ENCODE measurements at places on chromosomes 1 and 21.

GRCh38 chr21:43702785-43703034 is 16.2 kb upstream of the PDXK start:
- no peak for DNase-seq

DNA sequence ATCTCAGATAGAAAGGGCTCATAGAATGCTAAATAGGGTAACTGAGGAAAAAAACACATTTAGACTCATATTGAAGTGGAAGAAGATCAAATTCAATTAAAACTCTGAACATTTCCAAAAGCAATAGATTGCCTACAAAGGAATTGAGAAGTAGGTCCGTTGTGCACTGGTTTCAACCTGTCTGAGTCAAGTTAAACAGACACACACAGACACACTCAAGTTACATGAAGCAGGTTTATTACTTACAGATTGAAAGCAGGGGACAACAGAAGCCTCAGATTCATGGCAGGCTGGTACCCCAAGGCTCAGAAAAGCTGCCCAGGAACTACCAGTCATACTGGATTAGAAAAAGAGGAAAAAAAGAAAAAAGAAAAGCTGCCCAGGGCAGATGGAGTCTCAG is 20.7 kb upstream of the S100A2 start:
- DNase-seq, result no peak

GRCh38 chr1:42746436-42747105 is 6.5 kb upstream of the CLDN19 start:
- DNase-seq, result no peak

- no peak for DNase-seq
These were observed 183.5 kb downstream of the RUNX1 start for GRCh38 chr21:34865400-34866241.

- DNase-seq, result no peak
These were observed 23.3 kb upstream of the CDK18 start for GRCh38 chr1:205481218-205481617.

DNA sequence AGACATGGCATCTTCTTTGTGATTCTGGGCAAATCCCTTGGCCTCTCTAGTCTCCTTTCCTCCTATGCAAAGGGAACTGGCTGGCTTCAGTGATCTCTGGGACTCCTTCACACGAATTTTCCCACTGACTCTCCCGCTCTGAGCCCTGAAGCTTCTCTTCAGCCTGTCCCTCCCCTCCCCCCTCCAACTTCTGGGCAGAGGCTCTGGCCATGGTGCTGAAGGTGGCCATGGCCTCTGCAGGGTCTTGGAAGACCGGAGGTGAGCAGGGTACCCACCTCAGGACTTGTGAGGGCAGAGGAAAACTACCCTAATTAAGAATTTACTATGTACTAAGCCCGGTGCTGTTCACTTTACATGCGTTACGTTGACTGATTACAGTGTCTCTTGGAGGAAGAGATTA is 29.4 kb upstream of the POU3F1 start:
- no peak for DNase-seq

- DNase-seq, result no peak
These were observed 415.6 kb upstream of the KAZN start for GRCh38 chr1:14182856-14183255.

GRCh38 chr1:6246497-6247467 is 2.8 kb downstream of the HES3 start:
- no peak for DNase-seq

GRCh38 chr21:42472521-42472920 is 23.5 kb downstream of the RSPH1 start:
- no peak for DNase-seq

GRCh38 chr21:43758811-43759210 is 17.3 kb downstream of the CSTB start:
- no peak for DNase-seq

- no peak for DNase-seq
These were observed 376.9 kb downstream of the HHIPL2 start for GRCh38 chr1:222171005-222171404.

- no peak for DNase-seq
These were observed 80.6 kb downstream of the NAV1 start for GRCh38 chr1:201619513-201619912.

DNA sequence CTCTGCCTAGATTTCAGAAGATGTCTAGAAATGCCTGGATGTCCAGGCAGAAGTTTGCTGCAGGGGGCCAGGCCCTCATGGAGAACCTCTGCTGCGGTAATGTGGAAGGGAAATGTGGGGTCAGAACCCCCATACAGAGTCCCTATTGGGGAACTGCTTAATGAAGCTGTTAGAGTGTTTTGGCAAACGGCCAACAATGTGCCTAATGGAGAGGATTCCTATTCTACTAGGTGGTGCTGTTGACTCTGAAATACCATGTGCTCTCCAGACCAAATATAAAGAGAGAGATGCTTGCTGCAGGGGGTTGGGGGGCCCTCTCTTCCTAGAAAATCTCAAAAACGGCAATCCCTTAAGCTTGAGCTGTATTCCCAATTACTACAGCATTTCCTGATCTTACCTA is 57.1 kb upstream of the DR1 start:
- DNase-seq, result no peak

GRCh38 chr1:62194651-62195544 is at the start of gene L1TD1:
TSS of gene L1TD1 (plus strand) at chr1:62194849. CDS start at chr1:62206629, 11,780 bp downstream.
- DNase-seq, result no peak

GRCh38 chr1:10400013-10400412 is 1.1 kb downstream of the PGD start:
- DNase-seq, result no peak

- no peak for DNase-seq
These were observed 64.9 kb downstream of the MACF1 start for GRCh38 chr1:39269349-39269748.

DNA sequence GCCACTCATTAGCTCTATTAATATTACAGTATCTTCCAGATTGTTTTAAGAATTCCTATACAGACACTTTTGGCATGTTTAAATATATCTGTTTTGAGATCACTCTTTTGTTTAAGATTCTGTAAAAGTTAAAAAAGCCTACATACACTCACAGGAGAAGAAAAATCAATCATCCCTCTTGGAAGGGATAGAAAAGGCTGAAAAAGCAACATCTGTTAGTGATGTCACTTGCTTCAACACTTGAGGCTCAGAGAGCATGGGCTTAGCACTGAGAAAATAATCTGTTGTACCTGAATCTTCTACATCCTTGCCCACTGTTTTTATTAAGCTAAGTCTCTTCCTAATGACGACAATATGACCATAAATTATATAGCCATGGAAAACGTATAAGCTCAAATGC is 127.0 kb downstream of the ZP4 start:
- no peak for DNase-seq

GRCh38 chr1:181318858-181319235 is 164.5 kb upstream of the CACNA1E start:
- no peak for DNase-seq

DNA sequence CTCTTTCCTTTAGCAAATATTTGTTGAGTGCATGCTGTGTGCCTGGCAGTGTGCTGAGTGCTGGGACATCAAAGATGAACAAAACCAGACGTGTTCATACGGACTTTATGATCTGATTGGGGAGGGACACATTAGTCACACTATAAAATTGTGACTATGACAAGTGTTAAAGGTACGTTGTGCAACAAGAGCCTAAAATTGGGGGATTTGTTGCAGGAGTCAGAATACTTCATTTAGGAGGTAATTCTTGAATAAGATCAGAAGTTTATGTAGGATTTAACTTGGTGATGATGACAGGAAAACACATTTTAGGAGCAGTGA is 29.6 kb downstream of the B3GALT2 start:
- DNase-seq, result no peak

- no peak for DNase-seq
These were observed 2.4 kb upstream of the BARHL2 start for GRCh38 chr1:90719330-90720144.
